Endothelial cell of umbilical vein (primary cell): ENCODE measurements at places on chromosomes 5 and 9. TPM values are rescaled to one million over a fixed set of nuclear protein-coding genes. Genes with fewer than 3 reads are reported as not detected.

The DPYSL3 gene
- 142 and 146 TPM in 2 replicates for total RNA-seq

The NEUROG1 gene
- not detected in 2 replicates for total RNA-seq

The CNTFR gene
- total RNA-seq = not detected in 2 replicates

The SOWAHA gene
- total RNA-seq = not detected in 2 replicates

DNA sequence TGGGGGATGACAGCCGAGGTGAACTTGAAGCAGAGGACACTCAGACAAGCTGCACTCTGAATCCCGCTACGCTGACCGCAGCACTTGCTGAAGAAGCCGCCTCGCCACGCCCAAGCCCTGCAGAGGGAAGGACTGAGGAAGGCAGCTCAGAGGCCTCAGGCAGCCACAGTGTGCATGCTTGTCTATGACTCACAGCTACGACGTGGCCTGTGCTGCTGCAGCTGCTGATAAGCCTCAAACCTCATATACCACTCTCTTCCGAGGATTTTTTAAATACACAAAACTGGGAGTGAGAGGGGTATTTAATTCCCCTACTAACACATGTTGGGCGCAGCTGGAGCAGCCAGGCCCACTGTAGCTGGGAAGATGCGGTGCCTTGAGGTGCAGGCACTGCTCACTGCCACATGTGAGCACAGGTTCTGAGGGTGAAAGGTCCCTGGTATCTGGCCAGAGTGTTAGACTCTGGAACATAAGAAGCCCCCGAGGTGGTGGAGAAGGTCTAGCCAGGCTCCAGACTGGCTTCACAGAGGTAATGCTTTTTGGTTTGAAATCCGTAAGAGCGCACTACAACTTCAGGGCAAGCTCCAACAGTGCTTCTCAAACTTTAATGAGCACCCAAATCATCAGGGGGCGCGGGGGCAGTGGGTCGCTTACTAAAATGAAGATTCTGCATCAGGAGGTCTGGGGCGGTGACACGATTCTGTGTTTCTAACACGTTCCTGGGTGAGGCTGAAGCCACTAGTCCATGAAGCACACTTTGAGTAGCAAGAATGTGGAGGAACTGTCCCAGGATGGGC lies 196.8 kb downstream of the AUH start:
- peak; percentile 69 for DNase-seq

GRCh38 chr5:140801494-140801841 lies 611 bp downstream of the PCDHA3 start:
- DNase-seq = peak; percentile 4

DNA sequence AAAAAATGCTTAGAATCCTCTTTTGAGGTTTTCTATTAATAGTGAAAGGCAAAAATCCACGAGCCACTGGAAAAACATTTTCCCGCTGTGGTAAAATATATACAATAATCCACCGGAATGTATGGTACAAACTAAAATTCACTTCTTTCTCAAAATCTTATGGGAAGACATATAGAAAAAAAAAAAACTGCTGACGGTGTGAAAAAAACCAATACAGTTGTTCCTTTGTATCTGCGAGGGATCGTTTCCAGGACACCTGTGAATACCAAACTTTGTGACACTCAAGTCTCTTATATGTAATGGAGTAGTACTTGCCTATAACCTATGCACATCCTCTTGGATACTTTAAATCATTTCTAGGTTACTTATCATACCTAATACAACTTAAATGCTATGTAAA lies 13.3 kb downstream of the DIRAS2 start:
- DNase-seq = no peak

GRCh38 chr5:87258507-87258906 lies 9.2 kb upstream of the RASA1 start:
- DNase-seq = no peak

DNA sequence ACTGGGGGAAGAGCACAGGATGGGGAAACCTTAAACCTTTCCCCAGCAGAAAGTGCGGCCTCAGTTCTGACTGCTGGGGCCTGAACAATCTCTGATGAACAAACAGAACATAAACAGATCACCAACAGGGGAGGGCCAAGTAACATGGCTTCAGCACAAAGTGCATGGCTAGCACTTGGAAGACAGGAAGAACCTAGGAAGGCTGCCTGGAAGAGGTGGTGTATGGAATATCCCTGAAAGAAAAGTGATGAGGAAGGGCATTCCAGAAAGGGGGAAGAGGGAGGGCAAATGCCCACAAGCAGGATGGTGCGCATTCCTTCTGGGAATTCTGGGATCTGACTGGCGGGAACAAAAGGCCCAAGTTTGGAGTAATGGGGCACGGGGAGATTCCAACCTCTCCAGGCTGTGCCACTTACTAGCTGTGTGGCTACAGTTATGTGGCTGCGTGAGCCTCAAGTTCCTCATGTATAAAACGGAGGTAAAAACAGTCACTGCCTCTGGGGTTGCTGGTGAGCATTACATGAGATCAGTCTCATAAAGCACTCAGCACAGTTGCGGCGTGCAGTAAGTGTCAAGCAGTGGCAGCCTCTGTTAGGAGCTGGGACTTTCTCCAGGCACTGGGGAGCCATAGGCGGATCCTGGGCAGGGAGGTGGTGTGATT lies 1.6 kb downstream of the PDGFRB start:
- no peak for DNase-seq

GRCh38 chr9:20331095-20331685 lies 291.1 kb downstream of the MLLT3 start:
- DNase-seq = no peak

GRCh38 chr9:121576281-121577075 lies 75.0 kb upstream of the DAB2IP start:
- DNase-seq = no peak

DNA sequence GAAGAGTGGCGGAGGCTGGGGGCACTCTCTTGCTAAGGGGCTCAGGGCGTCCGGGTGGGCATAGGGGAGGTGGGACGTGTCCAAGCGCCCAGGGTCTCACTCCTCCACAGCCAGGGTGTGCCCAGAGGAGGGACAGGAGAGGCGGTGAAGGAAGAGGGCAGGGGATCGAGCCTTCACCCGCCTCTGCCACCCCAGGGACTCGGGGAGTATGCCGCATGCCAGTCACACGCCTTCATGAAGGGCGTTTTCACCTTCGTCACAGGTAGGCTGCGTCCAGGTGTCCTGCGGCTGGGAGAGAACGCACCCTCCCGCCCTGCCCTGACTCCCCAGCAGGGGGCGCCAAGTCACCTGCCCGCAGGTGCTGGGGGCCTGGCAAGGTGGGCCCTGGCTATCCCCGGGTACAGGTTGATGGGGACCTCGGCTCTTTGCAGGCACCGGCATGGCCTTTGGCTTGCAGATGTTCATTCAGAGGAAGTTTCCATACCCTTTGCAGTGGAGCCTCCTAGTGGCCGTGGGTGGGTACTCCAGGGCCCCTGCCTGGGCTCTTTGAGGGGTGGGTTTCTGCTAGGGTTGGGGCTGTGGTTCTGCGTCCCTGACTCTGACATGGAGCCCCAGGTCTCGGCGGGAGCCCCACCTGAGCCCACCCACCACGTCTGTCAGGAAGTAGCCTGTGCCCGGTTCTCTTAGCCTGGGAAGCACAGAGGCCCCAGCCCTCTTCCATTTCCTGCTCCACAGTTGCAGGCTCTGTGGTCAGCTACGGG lies 552 bp downstream of the TMEM141 start:
- DNase-seq = peak; percentile 26

DNA sequence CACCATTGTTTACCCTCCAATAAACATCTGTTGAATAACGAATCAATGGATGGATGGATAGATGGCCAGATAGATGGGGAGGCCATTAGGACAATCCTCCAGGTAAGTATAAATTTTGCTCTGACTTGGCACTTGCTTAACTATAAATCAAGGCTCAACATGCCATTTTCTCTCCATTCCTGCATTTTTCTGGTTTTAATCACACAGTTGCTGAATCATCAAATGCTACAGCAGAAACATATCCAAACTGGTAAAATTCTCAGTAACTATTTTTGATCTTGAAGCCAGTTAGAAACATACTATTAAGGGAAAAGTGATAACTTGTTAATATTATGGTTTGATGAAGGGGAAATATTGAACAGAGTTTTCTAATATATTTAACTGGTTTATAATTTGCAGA lies 71.5 kb upstream of the MTAP start:
- no peak for DNase-seq

GRCh38 chr5:160159991-160160792 lies 40.9 kb upstream of the PWWP2A start:
- DNase-seq = no peak

- no peak for DNase-seq
Measured at GRCh38 chr5:154275566-154275965, 85.0 kb downstream of the GALNT10 start.

GRCh38 chr5:162514116-162514515 lies 446.5 kb downstream of the GABRG2 start:
- DNase-seq = no peak

- DNase-seq = no peak
Measured at GRCh38 chr5:24433555-24433954, 211.2 kb downstream of the CDH10 start.

DNA sequence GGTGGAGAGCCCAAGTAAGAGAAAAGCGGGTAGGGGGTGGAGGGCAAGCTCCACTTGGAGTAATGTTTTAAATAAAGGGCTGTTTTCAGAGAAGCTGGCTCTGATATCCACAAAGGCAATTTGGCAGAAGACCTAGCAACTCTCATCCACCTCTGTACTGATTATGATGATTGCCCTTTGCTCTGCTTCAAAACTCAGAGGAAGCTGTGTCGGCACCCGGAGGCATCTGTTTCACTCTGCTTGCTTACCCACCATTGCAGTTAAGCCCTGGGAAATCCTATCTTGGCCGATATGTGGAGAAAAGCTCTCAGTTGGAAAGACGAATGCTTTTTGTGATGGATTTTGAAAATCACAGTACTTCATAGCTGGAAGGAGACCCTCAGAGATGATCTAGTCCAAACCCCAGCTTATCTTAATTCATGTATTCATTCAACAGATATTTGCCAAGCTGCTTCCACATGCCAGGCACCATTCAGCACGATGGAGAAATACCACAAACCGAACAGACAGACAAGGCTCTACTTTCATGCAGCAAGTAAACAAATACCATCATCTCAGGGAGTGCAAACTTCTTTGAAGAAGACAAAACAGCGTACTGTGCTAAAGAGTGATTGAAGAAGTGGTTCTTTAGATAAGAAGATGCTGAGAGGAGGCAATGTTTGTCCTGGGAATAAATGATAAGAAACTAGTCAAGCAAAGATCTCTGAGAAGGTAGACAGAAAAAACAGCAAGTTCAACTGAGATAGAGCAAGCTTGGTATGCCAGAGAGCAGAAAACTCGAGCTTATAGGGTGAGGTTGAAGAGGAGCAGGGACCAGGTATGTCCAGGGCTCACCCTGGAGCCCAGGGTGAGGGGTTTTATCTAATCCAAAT lies 140.4 kb upstream of the SPDL1 start:
- DNase-seq = no peak

- DNase-seq = no peak
Measured at GRCh38 chr9:15278091-15278687, 28.8 kb downstream of the TTC39B start.

DNA sequence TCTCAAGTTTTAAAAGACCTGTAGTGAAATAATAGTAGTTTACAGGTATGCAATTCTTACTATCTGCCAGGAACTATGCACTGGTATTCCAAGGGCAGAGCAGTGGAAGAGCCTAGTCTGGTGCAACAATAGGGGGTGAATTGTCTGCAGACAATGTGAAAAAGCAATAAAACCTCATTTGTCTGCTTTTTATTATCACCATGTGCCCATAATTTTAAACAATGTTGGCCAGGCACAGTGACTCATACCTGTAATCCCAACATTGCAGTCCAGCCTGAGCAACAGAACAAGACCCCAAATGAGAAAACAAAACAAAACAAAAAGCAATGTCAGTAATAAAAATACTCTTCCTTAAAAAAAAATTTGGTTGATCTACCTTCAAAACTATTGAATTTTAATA lies 12.2 kb upstream of the SLC44A1 start:
- no peak for DNase-seq

DNA sequence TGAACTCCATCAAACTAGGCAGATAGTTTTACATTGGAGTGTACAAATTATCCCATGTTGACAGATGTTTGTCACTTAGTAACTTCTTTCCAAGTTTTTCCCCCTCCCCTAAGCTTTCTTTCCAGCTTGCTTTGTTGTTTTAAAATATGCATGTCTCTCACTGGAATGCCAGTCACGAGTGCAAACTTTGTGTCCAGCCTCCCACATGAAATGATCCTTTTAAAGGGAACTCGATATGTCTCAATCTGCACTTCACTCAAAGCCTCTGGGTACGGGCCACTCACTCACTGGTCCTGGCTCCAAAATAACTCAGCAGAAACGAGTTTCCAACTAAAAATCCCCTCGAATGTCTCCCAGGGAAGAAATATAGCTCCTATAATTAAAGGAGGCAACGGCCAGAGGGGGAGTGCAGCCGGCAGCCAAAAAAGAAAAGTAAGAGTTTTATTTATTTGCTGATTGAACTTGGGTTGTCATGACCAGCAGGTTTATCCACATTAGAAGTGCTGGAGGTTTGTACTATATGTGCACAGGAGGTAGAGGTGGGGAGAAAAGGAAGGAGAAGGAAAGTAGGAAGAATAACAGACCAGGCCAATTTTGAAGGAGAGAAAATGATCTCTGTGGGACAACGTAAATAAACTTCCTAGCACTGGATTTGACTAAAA lies 17.5 kb downstream of the NR2F1 start:
- no peak for DNase-seq

DNA sequence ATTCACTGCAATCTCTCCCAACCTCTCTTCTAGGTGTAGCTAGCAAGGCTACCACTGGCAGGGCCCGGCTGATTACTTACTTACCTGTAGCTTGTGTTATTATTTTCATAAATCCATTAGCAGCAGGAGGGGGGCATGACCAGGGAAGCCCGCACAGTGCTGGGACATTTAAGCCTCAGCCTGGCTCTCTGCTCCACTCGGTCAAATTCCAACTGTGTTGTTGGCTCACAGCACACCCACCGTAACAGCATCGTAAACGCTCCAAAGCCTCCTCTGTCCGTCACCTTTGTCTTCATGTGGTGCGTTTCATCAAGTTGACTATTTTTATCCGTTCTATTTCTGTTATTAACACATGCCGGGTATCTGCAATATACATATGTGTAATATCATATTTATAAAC lies 264.7 kb downstream of the NSG2 start:
- no peak for DNase-seq

DNA sequence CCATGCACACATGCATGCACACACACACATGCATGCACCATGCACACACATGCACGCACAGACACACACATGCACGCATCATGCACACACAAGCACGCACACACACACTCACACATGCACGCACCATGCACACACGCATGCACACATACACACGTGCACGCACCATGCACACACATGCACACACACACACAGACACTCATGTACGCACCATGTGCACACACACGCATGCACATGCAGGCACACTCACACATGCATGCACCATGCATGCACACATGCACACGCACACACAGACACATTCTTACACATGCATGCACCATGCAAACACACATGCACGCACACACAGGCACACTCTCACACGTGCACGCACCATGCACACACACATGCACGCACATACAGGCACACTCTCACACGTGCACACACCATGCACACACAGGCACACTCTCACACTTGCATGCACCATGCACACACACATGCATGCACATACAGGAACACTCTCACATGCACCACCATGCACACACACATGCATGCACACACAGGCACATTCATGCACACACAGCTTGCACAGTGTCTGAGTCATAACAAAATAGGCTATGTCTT lies 117.5 kb downstream of the TENT4A start:
- no peak for DNase-seq
